ENCODE measurements at places on chromosomes 5 and 9.

DNA sequence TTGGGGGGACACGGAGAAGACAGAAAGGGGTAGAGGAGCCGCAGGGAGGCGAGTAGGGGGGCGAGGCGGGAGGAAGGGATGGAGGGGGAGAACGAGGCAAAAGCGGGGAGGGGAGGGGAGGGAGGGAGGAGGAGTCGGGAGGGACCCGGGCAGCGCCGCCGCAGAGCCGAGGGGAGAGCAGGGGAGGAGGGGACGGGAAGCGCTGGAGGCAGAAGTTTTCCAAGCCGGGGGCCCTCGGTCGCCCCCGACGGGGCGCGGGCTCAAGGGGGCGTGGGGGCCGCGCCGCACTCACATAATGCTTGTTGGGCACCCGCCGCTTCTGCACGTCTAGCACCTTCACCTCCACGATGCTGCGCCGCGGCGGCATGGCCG lies 353 bp downstream of the SH3PXD2B start:
- DNase-seq = no peak

- DNase-seq = no peak
Observed at GRCh38 chr5:144230806-144231205, 60.1 kb downstream of the KCTD16 start.

- DNase-seq = no peak
Observed at GRCh38 chr9:130537346-130538050, 41.9 kb upstream of the FUBP3 start.

DNA sequence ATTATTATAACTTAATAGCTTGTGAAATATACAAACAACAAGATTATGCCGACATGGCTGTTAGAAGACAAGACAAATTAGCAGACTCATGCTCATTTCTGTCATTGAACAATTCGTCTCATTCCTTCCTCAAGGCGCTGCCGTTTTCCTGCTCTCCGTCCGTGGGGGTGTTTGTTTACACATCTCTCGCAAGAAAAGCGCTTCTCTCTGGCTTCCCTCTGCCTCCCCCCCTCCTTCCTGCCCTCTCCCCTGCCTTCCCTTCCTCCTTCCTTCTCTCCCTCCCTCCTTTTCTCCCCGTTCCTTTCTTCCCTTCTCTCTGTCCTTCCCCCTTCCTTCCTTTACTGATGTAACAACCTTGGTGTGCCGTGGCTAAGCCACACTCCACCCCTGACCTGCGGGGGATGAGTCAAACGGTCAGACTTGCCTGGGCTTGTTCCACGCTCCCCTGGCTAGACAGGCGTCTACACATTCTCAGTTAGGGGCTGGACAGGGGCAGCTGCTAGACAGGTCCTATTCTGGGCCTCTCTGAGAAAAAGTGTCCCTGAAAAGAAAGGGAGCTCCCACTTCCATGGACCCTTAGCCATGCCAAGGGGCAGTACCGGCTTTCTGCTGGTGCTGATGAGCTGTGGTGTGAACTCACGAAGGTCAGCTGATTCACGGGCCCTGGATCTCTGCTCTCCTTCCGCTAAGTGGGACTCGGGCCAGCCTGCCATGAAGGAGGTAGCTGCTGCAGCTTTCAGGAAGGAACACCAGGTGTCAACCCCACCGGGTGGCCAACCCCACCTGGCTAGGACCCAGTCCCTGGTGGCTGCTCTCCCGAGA lies 32.0 kb upstream of the SPTLC1 start:
- no peak for DNase-seq

Data from stimulated activated CD4-positive, alpha-beta T cell treated with anti-CD3 and anti-CD28 coated beads, Interleukin-12 subunit alpha, Interleukin-12 subunit beta, amount 100 ng/mL, for 4 hours (primary cell).